ENCODE measurements at places on chromosomes 1 and 21.

DNA sequence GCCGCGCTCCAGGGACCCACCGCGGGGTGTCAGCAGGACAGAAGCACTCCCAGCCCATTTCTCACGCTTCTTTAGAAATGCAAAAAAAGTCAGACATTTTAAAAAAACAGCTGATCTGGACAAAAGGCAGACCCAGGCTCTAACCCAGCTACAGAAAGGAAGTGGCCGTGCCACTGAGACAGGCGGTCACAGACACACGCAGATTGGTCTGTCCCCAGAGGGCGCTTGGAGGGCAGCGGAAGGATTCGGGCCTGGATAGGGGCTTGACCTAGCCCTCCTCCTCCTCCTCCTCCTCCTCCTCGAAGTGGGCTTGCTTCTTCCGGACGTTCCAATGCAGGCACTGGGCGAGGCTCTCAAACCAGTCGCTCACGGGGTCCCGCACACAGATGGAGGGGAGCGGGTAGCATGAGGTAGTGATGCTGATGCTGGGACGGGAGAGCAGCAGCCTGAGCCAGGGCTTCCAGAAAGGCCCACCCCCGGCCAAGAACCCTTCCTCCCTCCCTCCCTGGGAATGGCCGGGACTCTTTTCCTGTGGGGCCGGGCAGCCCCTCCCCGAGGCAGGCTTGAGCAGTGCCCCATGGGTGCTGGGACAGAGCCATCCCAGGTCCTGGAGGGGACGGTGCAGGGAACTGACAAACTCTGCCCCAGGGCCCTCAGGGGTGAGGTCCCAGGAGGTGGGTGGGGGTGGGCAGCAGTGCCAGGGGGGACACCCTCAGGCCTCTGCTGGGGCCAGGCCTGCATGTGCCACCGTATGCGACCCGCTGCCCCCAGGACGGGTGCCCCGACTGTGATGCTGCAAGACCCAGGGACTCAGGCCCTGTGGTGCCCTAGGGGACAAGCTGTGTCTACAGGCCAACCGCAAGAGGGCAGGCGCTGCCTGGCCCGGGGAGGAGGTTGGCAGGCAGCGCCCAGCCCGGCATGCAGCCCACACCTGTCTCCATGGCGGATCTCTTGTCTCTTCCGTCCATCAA is 25.3 kb downstream of the NADK start:
- no peak for DNase-seq

DNA sequence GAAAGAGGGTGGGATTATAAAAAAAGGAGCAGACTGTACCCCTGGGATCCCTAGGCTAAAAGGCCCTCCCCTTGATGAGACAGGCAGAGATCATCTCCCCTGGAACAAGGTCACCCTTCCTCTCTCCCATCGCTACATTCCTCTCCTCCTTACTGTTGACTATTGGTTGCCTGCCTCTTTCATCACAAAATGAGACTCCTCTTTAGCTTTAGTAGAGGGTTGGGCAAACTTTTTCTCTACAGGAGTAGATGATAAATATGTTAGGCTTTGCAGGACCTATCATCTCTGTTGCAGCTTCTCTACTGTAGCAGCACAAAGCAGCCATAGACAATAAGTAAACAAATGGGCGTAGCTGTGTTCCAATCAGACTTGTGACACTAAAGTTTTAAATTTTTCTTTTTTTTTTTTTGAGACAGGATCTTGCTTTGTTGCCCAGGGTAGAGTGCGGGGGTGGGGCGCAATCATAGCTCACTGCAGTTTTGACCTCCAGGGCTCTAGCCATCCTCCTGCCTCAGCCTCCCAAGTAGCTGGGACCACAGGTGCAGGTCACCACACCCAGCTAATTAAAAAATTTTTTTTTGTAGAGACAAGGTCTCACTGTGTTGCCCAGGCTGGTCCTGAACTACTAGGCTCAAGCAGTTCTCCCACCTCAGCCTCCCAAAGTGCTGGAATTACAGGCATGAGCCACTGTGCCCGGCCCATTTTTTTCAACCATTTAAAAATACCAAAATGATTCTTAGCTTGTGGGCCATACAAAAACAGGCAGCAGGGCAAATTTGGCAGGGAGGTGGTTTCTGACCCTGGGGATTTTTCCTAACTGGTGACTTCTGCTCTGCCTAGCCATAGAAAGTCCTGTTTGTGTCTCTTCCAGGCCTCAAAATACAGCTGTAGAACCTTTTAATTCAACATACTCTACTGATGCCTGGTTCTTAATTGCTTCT is 15.1 kb downstream of the MCL1 start:
- DNase-seq, result no peak

DNA sequence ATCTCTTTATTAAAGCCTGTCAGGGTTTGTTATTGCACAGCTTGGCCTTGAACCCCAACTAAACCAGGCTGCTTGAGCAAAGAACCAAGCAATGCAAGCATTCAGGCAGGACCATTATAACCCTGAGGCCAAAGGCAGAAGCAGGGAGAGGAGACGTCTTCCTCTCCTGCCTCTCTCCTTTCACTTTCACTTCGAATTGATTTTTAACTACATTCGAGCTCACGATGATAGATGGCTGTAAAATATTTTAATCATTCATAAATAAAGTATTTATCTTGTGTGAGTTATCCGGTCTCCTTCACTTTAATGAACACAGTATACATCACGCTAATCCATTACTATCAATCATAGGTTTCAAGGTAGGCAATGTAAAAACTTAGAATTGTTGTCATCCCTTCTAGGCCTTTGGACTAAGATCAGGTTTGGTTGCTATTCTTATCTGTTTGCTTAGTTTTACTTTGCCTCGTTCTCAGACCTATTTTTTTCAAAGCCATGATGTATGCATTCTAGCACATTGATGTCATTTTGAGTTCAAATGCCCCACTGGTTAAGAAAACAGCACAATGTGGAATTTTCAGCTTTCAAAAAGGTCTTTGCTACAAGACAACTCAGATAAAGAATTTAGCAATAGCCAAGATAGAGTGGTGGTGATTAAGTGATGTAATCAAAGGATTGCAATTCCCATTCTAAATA is 480.2 kb upstream of the RUNX1 start:
- peak; percentile 15 for DNase-seq

DNA sequence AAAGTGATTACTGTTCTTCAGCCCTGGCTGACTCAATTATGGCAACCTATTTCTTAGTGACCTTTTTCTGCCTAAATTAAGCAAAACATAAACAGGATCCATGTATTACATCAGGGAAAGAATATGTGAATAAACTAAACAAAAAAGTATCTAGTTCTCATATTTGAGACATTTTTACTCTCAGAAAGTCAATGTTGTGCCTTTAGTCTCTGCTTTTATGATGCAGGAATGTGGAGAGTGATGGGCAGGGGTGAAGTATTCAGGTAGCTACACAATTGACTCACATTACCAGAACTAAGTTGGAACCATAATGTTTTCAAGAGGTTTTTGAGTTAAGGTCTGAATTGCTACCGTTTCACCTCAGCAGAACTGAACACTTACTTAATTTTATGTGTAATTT is 462.7 kb upstream of the CXADR start:
- no peak for DNase-seq

DNA sequence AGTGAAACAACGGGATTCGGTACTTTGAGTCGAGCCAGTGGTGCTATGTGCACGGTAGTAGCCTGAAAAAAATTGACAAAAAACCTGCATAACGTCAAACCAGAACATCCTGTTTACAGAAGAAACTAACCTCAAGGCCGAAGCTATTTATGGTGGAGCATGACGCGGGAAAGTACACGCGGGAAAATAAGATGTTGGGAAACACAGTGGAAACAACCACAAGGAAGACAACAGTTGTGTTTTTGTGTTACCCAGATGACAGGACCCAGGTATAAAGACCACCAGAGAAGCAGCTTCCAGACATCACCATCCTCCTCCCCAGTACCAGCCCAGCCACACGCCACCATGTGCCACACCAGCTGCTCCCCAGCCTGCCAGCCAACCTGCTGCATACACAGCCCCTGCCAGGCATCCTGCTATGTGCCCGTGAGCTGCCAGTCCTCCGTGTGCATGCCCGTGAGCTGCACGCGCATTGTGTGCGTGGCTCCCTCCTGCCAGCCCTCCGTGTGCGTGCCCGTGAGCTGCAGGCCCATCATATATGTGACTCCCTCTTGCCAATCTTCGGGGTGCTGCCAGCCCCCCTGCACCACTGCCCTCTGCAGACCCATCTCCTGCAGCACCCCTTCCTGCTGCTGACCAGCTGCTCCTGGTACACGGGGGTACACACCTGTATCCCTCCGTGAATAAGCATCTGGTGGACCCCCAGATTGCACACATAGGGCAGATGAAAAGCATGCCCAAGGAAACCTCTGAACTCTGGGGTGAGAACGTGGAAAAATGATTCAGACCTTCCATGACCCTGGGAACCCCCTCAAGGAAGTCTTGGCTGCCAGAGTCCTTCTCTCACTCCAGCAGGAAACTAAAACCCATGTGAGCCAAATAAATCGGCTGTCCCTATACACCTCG is at the start of gene KRTAP12-3:
Gene KRTAP12-3, plus strand, starts transcription at position 298 of the 906 bp plus-strand sequence. Its CDS starts 48 bp downstream, at position 346.
- no peak for DNase-seq

DNA sequence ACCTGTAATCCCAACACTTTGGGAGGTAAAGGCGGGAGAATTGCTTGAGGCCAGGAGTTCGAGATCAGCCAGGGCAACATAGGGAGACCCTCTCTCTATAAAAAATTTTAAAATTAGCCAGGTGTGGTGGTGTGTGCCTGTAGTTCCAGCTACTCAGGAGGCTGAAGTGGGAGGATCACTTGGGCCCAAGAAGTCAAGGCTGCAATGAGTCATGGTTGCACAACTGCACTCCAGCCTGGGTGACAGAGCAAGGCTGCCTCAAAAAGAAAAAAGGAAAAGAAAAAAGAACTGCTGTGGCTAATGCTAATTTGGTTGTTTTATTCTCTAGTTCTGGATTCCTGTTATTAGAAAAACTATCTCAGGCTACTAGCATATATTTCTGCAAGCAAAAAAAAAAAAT is 29.8 kb downstream of the DBT start:
- no peak for DNase-seq

DNA sequence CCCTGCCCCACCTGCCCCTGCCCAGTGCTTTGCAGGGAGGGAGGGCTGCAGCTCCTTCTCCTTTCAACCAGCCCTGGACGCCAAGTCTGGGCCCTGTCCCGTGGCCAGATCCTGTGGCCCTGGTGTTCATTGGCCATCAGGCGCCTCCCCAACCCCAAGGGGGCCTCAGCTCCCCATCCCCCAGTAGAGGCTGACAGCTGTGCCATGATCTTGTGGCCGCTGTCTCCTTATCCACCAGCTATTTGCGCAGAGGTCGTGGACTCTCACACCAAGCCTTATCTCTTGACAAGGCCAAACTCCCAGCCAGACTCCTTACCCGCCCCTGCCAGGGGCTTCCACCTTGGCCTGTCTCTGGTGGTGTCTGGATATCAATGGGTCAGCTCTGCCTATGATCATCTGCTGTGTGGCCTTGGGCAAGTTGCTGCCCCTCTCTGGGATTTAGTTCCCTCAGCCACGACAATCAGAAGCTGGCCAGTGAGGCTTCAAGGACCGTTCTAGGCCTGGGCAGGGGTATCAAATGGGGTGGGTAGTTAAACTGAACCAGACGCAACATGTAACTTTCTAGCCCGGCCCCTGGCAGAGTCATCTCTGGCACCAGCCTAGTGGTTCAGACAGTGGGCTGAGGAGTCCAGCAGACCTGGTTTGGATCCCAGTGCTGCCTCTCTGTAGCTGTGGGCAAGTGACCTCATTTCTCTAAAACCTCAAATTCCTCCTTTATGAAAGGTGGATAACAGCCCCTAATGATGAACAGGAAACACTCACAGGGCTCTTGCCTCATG is 3.3 kb upstream of the COL8A2 start:
- DNase-seq, result no peak

DNA sequence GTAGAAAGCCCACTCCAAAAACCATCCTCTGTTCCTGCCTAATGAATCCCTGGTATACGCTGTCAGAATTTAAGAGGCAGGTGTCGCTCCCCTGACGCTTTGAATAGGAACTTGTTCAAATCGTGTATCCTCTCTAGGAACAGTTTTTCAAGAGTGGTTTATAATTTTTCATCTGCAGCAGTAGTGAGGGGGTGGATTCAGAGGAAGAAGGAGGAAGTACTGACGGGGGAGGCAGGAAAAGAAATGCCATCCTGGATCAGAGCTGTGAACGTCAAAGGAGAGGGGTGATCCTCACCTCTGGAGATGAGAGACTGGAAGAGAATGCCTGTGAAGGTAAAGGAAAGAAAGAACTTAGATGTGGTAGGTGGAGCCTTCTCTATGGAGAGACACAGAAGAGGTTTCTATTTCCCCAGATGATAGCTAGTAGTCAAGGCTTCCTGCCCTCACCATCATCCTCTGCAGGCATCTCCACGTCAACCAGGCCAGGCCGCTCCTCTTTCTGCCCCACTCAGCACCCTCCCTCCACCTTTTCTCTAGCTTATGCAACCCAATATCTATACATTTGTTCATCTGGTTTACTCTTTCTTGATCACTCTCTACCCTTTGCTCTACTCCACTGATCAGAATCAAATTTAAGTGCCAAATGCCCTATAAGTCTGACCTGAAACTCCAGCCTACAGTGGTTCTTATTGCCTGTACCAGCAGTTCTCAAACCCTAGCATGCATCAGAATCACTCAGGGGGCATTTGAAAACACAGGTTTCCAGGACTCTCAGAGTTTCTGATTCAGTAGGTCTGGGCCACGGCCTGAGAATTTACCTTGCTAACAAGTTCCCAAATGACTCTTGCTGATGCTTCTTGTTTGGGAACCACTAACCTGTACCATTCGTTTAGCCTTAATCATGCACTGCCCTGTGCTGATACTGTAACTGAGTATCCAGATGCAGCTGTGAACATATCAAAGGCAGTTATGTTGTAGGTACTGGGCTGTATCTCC is 13.1 kb upstream of the BCL9 start:
- DNase-seq, result no peak

DNA sequence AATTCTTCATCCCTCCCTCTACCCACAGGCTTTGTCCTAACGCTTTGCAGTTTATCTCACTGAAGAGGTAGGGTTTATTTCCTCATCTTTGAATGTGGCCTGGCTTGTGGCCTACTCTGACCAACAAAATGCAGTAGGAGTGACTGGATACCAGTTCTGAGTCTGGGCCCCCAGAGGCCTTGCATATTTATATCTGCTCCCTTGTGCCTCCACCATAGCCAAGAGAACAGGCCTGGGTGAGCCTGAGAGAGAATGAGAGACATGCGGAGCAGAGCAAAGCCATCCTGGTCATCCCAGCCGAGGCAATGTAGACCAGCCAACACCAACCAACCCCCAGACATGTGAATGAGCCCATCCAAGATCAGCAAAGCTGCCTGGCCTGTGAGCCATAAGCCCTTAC is 30.3 kb downstream of the SMIM12 start:
- no peak for DNase-seq

- DNase-seq, result no peak
Observed at GRCh38 chr21:17402937-17403336, 109.9 kb upstream of the CXADR start.

DNA sequence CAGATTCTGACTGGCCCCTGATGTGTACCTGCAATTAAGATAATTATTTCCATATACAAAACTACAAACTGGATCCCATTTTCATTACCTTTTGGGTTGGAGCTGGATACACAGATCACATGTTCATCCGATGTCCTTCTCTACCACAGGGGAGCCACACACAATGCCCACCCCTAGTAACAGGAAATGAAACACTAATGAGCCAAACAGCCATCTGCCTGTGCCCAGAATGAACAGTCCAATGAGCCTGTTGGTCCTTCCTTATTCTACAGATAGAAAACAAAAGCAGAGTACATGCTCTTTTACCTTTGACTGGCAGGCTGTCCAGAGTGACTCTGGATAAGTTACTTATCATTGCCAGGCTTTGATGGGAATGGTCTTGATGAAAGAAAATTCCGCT is 68.6 kb downstream of the SIPA1L2 start:
- DNase-seq, result no peak

Measured in activated CD4-positive, alpha-beta T cell treated with anti-CD3 and anti-CD28 coated beads for 4 hours (primary cell).